Activated CD4-positive, alpha-beta T cell treated with anti-CD3 and anti-CD28 coated beads, Interleukin-2, Interleukin-6, amounts not matched to agents 100 ng/mL and 50 ng/mL, durations not matched to agents 16 hours and 8 hours (primary cell): ENCODE measurements at places on chromosomes 13 and 19.

GRCh38 chr19:16684216-16684615 is 23.3 kb downstream of the TMEM38A start:
- no peak for DNase-seq

DNA sequence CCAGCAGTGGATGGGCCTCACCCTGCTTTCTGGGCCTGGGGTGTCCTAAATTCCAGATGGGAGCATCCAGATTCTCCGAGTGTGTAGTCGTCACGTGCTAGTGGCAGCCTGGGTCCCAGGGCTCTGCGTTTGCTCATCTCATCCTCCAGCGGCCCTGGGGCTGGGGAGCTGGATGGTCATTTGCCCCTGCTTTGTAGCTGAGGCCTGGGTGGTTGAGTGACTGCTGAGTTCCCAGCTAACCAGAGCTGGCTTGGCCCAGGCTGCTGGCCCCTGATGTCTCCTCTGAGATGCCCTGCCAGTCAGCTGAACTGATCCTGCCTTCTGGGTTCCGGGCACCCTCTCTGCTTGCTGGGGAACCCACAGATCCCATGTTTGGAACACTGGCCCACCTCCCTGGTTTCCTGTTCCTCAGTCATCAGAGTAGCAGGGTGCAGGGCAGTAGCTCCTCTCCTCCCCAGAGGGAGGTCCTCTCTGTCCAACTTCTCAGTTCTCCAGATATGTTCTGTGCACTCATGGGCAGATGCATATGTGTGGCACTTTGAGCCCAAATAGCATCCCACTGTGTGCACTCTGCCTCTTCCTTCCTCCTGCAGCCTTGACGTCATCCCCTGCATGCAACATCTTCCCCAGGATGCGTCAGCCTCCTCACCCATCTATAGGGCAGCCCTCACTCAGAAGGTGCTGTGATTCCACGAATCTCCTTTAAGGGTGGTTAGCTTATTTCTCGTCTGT is 22.4 kb upstream of the CRTC1 start:
- DNase-seq = no peak

- no peak for DNase-seq
These were observed 224.2 kb upstream of the STARD13 start for GRCh38 chr13:33509642-33510229.

DNA sequence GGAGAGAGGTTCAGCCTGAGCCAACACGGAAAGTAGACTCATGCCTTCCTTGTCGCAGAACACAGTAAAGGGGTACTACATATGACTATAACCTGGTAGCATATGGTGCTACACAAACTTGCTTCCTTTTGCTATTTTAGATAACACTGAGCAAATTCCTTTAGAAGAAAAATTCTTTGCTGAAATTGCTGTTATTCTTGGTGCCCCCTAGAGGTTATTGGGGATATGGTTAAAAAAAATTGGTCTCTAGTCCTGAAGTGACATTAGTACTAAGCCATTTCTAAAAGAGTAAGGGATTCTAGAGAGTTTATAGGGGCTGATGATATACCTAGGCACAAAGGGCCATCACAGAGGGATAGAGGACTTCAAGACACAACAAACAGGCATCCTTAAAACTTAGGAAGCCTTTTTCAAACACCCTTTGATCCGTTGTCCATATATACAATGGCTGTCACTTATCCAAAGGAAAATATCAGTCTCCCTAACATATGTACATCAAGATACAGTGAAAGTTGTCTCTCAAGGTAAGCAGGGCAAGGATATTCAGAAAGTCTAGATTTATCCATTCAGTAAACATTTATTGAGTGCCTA is 13.9 kb upstream of the HS6ST3 start:
- no peak for DNase-seq
